ENCODE measurements at places on chromosomes 6 and 20.

GRCh38 chr6:26156850-26157250, 69.6 kb downstream of the HFE start:
- no peak for DNase-seq

DNA sequence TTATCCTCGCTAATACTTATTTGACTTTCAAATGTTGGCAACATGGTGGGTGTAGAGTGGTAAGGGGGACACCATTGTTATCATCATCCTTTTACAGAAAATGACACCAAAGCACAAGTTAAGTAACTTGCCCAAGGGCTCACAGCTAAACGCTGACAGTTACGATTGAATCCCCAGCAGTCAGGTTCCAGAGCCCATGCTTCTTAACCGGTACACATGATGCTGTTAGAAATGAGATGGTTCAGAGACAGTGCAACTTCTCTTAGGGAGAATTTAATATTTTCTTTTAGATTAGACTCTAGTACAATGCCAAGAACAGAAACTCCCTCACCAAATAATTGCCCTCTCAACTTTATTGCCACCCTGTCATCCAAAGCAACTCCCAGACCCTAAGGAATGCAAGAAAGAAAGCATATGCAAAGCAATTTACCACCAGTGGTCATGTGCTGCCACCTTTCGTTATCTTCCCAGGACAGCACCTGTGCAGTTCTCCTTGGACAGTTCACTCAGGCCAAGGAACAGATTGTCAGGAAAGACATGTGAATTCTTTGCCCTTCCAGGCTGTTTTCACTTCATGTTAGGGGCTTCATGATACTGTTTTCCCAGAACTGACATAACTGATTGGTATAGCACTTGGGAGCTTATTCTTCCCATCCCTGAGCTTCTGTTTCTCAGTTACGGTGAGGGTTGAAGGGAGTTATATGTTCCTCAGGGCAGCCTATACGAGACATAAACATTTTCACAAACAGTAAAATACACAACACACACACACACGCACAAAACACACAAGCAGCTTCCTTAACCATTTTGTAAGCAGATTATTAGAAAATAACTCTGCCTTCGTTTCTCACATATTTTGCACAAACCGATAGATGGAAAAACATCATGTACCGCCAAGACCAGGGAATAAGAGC, 5.1 kb downstream of the HLA-DMA start:
- DNase-seq, result peak; percentile 54

- peak; percentile 3 for DNase-seq
These were observed 898 bp downstream of the LAMA4 start for GRCh38 chr6:112253498-112253840.

GRCh38 chr20:22402550-22402949, 181.8 kb downstream of the FOXA2 start:
- DNase-seq, result no peak

GRCh38 chr20:59940956-59941294, 736 bp downstream of the FAM217B start:
- no peak for DNase-seq

GRCh38 chr6:35360349-35361138, 18.2 kb downstream of the PPARD start:
- DNase-seq, result no peak

DNA sequence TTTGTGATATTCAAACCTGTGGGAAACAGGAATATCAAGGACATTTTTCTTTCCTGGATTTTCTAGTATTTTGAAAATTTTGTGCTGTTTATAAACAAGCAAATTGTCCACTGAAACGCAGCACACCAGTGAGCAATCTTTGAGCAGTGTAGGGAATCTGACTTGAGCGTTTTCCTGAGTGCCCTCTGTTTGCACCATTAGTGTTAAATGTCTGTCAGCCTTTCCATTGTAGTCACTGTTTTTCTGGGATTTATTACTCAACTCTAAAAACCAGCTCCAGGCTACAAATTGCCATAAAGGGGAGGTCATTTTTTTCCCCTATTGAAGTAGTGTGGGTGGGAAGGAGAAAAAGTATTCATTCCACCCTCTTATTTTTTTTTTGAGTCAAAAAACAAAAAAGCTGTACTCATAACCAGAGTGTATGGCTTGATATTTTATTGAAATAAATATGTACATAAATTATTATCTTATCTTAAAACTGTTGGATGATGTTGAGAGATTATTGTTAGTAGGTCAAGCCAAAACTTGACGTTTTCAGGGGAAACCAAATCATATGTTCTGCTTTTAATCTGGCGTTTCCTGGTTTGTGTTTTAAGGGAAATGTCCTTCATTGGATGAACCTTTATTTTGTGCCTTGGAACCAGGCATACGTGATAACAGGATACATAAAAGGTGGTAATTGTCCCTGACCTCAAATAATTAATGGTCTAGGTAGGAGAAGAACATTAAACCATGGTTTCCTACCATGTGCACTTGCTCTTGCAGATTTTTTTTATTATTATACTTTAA, 51.8 kb downstream of the TSHZ2 start:
- no peak for DNase-seq

DNA sequence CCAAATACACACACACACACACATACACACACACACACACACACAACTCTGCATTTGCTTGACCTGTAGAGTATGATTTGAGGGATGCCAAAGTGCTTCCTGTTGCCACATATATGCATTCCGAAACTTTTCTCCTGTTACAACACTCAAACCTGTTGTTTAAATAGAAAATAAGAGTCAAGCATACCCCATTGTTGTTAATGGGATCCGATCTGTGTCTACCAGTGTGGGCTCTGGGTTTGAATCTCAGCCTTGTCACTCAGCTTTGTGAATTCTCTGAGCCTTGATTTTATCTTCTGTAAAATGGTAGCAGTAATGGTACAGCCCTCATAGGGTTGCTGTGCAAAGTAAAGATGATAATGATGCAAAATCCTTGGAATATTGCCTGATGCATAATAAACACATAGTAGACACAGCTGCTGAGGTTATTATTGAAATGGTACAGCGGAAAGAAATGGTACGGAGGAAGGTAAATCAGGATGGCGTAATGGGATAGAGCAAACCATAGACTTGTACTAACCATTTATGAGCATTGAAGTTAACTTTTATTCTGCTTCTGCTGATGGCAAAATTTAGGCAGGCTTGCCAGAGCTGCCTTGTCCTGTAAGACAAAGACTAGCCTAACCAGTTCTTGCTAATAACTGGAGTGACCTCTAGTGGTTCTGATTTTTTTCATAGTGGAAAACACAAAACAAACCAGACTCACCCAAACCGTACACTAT, 113.5 kb upstream of the PHACTR1 start:
- DNase-seq, result peak; percentile 23

GRCh38 chr6:31462026-31462963, 35.6 kb upstream of the MICB start:
- DNase-seq, result no peak

GRCh38 chr6:14644381-14644780, 526.8 kb downstream of the CD83 start:
- no peak for DNase-seq

DNA sequence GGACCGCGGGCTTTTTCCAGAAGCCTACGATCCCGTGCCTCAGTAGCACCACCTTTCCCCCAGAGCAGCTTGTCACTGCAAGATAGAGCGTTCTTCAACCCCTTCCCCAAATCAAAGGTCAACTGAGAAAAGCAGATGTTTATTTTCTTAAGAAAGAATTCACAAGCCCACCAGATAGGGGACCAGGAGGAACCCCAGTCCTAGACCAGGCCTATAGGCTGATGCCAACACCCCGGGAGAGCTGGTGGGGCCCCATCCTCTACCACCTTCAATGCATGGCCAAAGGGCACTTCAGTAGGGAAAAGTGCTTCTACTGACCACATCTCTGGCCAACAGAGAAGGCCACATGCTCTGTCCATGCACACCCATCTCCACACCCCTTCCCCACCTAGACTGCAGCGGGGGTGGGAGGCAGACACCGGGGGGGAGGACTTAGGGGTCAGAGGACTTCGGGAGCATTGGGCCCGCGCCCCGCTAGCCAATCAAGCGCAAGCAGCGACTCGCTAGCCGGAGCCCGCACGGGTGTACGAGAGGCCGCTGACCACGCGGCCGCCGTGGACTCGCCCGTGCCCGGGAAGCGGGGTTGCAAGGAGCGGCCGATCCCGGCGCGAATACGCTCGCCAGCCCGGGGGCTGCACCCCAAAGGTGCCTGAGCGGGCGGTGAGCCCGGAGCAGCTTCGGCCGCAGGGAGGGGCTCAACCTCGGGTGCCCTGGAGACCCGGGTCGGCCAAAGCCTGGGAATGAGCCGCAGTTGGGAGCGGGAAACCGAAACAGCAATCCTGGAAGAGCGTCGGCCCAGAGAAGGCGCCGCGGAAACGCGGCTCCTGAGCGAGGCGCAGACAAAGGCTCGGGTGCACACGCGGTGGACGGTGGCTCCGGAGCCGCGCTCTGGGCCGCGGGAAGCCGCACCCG, 2.8 kb downstream of the PDE10A start:
- DNase-seq, result no peak

- no peak for DNase-seq
These were observed 65.2 kb downstream of the STX11 start for GRCh38 chr6:144215402-144215931.

DNA sequence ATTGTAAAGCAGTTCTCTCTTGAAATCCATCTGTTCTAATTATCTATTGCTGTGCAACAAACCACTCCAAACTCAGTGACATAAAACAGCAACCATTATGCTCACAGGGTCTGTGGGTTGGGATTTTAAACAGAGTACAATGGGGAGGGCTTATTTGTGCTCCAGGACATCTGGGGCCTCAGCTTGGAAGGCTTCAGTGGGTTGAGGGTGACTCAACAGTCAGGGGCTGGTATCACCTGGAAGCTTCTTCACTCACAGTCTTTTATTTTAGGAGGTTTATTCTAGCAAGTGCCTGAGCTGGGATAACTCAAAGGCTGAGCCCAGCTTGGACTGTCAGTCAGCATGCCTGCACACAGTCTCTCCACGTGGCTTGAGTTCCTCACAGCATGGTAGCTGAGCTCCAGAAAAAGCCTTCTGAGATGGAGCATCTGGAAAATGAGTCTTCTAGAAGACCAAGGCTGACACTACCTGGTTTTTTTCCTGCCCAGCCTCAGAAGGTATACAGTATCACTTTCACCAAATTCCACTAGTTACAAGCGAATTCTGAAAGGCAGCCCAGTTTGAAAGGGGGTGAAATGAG, 234.6 kb upstream of the ID4 start:
- no peak for DNase-seq

- no peak for DNase-seq
These were observed 85.7 kb downstream of the MLIP start for GRCh38 chr6:54196905-54197304.

GRCh38 chr20:20743511-20744169, 31.2 kb upstream of the RALGAPA2 start:
- DNase-seq, result no peak

DNA sequence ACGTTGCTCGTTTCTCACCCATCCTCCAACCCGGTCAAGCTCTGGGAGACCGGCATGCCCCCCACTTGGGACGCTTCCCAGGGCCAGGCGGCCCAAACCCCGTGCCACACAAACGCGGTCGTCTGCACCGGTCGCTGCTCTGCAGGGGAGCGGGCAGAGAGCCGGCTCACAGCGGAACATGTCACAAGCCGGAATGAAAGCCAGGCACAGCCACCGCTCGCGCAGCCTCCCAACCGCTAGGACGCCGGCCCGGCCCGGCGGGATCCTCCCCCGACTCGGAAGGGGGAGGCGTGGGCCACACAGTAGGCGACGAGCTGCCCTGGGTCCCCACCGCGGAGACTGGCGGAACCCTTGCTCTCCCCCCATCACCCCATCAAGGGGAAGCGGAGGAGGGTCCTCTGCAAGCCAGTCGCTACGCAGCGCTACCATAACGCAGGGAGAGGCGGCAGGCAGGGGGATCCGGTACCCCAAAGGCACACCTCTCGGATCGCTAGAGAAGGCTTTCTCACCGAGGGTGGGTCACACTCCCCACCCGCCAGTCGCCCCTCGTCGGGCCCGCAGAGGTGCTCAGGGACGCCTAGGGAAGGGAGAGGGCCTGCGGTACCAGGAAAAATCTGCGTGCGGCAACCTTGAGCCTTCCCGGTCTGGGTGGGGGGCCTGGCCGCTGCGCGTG, 768.4 kb upstream of the DEFB115 start:
- DNase-seq, result no peak

DNA sequence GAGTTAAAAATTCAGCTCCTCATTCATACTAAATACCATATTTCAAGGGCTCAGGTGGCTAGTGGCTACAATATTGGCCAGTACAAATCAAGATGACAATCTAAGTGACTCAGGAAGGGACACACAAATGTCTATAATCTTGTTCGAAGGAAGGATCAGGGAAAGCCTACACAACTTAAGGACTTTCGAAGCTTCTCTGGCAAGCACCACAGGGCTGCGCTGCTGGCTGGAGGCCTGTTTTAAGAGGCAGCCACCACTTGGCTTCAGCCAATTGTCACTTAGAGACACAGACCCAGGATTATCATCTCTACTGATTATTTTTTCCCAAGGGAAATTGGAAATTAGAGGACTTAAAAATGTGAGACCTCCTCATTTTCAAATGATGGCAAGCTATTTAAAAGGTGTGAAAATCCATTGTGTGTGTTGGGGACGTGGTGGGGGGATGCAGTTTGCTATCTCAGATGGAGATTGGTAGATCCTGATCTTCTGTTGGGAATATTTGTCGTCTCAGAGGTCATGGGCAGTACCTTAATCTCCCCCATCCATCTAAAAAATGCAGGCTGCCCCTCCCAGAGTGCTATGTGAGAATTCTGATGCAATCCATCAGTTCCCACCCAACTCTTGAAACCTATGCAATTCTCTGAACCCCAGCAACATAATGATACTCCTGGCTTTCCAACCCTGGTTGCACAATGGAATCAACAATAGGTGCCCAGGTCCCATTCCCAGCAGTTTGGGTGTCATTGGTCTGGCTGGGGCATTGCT, 11.3 kb downstream of the ARHGAP40 start:
- DNase-seq, result no peak

GRCh38 chr6:52180787-52181558, 5.2 kb upstream of the IL17A start:
- no peak for DNase-seq

DNA sequence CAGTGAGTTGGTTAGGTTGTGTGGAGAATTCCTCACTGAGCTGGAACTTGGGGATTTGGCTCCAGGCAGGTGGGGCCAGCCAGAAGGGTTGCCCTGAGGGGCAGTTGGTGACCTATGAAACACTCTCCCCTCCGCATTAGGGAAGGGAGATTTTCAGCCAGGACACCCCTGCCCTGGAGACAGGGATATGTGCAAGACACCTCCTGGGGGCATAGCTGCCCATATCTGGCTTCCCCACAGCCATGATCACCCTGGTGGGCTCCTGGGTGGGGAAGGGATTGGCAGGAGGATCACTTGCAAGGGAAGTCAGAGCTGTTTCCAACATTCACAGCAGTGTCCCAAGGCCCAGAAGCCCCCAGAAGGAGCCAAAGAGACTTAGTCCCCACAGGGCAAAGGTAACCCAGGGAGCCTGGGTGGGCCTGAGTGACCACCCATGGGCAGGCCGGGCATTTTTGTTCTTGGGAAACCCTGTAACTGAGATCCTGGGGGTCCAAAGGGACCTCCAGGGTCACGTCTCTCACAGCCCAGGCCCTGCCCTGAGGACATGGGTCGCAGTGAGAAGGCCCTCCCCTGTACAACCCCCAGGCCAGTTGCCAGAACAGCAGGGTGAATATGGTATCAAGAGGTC, 145.8 kb downstream of the MRPL14 start:
- DNase-seq, result no peak

GRCh38 chr20:40368876-40369275, 320.2 kb downstream of the MAFB start:
- no peak for DNase-seq

GRCh38 chr6:168116438-168116974, 37.5 kb upstream of the FRMD1 start:
- DNase-seq, result no peak

Measured in RWPE1 (cell line).